CD8-positive, alpha-beta memory T cell (primary cell): ENCODE measurements at places on chromosomes 13 and 19.

- no peak for DNase-seq
Observed at GRCh38 chr13:83796364-83796763, 85.9 kb downstream of the SLITRK1 start.

DNA sequence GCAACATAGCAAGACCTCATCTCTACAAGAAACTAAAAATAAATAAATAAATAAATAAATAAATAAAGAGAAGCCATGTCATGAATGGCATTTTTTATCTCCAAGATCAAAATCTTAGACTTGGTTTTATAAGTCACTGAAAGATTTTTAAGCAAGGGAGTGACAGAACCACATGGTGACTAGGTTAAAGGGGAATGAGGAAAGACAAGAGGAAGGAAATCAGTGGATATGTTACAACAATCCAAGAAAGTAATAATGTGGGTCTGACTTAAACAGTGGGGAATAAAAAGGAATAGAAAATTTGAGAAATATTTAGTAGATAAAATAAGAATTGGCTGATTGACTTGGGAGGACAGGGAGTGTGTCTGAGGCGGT, 18.8 kb upstream of the MED4 start:
- no peak for DNase-seq

GRCh38 chr19:19613506-19613905, 5.0 kb downstream of the PBX4 start:
- DNase-seq = no peak

DNA sequence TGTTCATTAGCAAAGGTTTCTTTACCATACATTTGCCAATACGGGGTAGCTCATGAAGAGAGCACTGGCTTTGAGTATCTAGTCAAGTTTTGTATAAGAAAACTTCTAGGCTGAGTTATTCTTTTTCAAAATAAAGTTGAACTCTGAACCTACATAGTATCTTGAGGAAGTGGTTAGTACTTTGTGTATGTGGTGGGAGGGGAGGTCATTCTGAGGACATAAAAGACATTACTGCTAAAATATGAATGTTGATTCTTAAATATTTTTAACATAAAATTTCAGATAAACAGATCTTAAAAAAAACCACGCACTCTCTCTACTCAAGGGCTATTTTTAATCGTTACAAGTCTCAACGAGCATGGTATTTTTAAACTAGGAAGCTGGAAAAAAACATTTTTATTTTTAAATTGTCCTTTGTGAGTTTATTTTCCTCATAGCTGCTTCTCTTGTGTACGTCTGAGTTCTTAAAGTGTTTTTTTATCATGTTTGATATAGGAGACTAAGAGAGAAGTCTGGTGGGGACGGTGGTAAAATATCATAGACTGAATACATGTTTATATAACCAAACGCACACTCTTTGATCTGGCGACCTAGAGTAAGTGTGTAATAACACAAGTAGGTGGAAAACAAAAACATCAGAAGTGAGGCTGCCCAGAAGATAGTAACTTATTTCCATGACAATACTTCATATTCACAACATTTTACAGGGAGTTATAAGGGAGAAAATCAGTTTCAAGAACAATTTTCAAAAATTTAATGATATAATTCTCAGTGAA, 118.0 kb upstream of the POSTN start:
- no peak for DNase-seq

DNA sequence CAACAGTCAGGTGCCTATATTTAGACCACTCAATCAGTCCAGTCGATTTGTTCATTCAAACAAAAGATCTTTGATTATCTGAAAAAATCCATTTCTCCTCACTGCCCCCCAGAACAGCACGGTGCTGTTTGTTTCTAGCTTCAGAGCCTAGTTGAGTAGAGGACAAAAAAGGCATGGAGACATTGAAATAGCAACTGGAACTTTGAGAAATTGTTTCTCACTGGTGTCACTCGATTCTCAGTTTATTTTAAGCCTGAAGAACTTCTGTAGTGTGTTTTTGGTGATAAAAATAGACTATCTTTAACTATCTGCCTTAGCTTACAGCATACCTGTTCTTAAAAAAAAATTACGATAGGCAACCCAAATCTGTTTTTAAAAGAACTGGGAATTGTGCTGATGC, 67.1 kb downstream of the ARHGAP35 start:
- DNase-seq = no peak

DNA sequence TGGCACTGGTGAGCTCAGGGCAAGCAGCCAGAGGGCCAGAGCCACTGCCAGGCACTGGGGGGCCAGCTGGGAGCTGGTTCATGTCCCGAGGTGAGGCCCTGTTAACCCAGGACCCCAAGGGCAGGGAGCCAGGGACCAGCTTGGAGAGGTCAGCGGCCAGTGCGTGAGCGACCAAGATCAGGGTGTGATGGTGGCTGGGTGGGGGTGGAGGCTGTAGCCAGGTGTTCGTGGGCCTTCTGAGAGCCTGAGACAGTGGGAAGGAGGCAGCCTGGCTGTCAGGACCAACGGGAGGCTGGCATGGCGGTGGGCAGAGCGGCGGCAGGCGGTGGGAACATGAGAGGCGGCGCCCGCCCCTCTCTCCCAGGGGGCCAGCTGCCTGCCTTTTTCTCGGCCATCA, 8.1 kb upstream of the KPTN start:
- DNase-seq = no peak

- no peak for DNase-seq
Observed at GRCh38 chr19:50501568-50502475, 9.2 kb downstream of the JOSD2 start.

GRCh38 chr19:7337380-7338194, 11.2 kb upstream of the ARHGEF18 start:
- DNase-seq = no peak

DNA sequence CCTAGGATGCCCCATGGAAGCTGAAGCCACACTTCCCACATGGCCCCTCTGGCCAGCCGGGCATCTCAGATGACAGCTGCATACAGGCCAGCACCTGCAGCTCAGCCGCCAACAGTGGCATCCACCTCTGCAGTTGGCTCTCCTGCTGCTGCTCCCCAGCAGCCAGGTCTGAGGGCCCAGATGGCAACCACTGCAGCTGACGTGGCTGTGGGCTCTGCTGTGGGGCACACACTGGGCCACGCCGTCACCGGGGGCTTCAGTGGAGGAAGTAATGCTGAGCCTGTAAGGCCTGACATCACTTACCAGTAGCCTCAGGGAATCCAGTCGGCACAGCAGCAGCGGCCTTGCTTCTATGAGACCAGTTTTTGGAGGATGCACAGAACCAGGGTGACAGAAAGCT, 45.3 kb upstream of the LSM14A start:
- no peak for DNase-seq

DNA sequence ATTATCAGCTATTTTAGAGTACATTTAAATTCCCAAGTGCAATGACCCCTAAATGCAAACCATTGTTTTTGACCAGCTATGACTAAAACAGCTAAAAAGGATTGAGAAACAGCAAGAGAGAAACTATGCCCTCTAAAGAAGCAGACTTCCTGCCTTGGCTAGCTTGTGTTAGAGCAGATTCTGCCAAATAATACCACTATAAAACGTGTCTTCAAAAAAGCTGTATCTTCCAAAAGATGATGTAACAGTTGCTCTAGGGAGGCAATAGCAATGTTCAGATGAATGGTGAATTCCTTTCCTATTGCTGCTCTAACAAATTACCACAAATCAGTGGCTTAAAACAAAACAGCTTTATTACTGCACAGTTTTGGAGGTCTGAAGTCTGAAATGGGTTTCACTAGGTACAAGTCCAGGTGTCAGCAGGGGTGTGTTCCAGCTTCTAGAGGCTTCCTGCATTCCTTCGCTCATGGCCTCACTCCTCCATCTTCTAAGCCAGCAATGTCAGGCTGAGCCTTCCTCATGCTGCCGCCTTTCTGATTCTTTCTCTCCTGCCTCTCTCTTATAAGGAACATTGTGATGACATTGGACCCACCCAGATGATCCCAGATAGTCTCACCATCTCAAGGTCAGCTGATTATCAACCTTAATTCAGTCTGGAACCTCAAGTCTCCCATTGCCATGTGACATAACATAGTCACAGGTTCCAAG, 84.5 kb downstream of the LRRC63 start:
- no peak for DNase-seq

GRCh38 chr13:24288870-24289269, 20.5 kb upstream of the C1QTNF9 start:
- DNase-seq = no peak

DNA sequence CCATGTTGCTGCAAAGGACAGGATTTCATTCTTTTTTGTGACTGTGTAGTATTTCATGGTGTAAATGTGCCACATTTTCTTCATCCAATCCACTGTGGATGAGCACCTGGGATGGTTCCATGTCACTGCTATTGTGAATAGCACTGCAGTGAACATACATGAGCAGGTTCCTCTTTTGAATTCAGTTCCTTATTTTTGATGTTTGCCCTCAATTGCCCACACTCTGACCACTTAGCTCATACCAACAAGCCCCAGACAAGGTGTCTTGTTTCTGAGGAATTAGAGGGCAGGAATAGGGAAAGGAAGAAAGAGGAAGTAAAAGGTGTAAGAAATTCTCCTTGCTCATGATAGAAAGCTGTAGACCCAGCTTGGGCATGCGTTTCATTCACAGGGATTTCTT, 244.2 kb upstream of the ZNF507 start:
- no peak for DNase-seq

GRCh38 chr13:113407531-113408393, 43.8 kb upstream of the GRTP1 start:
- no peak for DNase-seq

GRCh38 chr19:29674374-29675119, 9.3 kb downstream of the PLEKHF1 start:
- no peak for DNase-seq

- no peak for DNase-seq
Observed at GRCh38 chr19:37078717-37079032, 442 bp downstream of the ZNF420 start.

- DNase-seq = peak; percentile 36
Observed at GRCh38 chr19:58569191-58569942, 3.8 kb downstream of the MZF1 start.

GRCh38 chr19:5051619-5052018, 82.7 kb downstream of the KDM4B start:
- no peak for DNase-seq
